Left renal pelvis (tissue), 4 donors: ENCODE measurements at places on chromosomes 2 and 18. TPM values are rescaled to one million over a fixed set of nuclear protein-coding genes. Genes with fewer than 3 reads are reported as not detected.

Gene GAD1
- 0.66 TPM for polyA plus RNA-seq

- no peak for DNase-seq
These were observed 39.2 kb downstream of the ABCG8 start for GRCh38 chr2:43877782-43878464.

Gene TUBA4B
- polyA plus RNA-seq = not detected

- no peak for DNase-seq
These were observed 160.1 kb downstream of the DYSF start for GRCh38 chr2:71613403-71613952.

DNA sequence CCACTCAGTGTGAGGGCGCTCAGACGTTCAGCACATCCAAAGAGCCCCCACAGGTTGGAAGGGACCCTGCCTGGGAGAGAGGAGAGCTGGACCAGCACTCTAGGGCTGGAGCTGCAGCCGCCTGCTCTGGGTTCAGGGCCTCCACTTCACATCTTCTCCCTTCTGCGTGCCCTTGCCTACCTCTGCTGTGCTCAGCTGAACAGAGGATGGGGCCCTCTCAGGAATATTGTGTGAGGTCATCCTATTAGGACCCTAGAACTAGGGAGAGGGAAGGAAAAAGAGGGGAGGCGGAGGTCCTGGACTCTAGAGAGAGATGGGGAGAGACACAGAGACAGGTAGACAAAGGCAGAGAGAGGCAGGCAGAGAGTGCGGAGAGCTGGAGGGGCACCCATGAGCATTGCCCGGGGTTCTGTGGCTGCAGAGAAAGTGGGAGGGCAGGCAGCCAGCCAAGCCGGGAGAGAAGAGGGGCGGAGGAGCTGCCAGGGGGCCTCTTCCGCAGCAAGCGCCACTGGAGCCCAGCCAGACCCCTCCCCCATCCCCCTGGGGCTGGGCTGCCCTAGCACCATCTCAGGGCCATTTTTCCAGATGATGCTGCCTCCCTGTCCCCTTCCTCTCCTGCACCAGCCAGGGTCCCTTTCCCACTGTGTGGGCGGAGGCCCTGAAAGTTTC lies 8.3 kb upstream of the TNS1 start:
- DNase-seq = no peak

DNA sequence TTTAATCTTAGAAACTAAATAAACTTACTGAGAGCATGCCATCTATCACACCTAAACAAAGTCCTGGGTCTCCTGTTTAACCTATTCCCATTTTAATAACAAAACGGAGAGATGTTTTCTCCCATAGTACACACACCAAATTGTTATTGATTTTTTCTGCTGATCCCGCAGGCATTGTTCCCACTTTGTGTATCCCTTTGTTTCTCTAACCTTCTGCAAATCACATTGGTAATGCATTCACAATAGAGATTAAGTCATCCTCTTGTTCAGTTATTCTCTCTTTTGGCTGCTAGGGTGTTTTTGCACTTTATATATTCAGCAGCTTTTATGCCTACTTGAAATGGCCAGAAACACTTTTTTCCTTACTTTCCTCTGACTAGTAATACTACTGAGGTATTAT lies 1071.9 kb upstream of the CDH2 start:
- no peak for DNase-seq

GRCh38 chr2:25821225-25822056 lies 56.8 kb downstream of the ASXL2 start:
- DNase-seq = no peak

Gene SLC8A1
- 66.4 TPM for polyA plus RNA-seq

DNA sequence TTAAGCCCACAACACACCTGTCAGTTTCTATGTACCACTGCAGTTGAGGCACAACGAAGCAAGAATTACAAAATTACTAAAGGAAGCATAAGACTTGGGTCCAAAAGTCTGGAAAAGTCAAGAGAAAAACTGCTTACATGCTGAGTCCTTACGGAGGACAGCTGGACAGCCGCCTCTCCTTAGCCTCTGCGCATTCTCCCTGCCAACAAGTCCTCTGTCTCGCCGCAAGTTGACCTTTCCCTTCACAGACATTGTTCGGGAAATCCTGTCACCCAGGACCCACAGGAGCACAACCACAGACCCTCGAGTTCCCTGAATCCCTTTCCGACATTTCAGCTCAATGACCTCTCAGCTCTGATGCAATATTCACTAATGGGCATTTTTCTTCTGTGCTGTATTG lies 525.4 kb upstream of the SALL3 start:
- DNase-seq = no peak

- no peak for DNase-seq
These were observed 71.1 kb downstream of the TMEM163 start for GRCh38 chr2:134647607-134648256.

Gene KCNF1
- 1.1 TPM for polyA plus RNA-seq

DNA sequence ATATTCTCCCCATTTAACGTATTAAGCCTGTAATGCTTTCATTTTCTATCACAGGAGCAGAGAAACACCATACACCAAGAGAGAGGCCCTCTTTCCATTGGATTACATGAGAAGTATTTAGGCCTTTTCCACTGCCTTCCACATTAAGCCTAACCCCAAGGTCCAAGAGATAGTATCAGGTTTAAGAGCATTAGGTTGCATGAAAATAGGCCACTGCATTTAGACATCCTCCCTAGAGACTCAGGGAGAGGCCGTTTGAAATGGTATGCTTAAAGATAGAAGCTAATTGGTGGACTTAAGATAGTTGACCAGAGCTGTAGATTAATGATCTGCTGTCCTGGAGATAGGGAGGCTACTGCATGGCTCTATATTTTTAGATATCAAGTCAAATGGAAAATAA lies 128.5 kb upstream of the PTPRM start:
- no peak for DNase-seq

GRCh38 chr2:66438891-66439811 lies 4.2 kb downstream of the MEIS1 start:
- DNase-seq = no peak

Gene SERPINB13
- not detected for polyA plus RNA-seq

Gene SLC30A3
- polyA plus RNA-seq = 6.8 TPM

- no peak for DNase-seq
These were observed 14.0 kb upstream of the HNMT start for GRCh38 chr2:137950238-137950637.

DNA sequence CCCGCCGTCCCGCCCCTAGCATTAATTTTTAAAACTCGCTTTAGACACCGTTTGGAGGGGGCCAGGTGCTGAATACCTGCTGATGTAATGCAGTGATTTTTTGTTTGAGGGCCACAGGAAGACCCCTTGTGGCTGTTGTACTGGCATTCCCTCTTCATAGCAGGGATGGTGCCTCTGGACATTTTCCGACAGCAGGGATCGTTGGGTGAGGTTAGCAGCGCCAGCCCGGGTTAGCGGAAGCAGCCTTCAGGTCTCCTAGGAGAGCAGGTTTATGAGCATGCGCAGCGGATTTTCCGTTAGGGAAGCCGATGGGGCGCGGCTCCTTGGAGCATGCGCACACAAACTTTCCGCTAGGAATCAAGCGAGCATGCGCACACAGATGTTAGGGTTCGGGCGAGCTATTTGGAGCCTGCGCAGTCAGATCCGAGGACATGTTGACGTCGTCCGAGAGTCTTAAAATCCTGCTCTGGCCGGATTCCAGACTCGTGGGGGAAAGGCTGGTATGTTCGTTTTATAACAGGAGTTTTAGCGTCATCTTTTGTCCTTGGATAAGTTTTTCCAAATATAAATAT lies 17.2 kb upstream of the C2orf74 start:
- peak; percentile 98 for DNase-seq

DNA sequence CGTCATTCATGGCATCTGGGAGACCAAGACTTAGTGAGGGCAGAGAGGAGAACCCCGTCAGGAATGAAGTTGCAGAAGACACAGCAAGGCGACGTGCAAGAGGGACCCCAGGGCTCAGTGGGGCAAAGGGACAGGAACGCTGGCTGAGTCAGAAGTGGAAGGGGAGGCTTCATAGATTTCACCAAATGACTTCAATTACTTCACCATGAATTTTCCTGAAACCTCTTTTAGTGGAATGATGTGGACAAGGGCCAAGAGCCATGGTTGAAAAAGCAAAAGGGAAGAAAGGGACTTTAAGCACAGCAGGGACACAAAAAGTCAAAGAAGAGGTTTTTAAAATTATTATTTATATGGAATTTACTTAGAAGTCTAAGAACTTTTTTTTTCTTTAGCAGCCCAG lies 141.6 kb upstream of the PID1 start:
- no peak for DNase-seq

DNA sequence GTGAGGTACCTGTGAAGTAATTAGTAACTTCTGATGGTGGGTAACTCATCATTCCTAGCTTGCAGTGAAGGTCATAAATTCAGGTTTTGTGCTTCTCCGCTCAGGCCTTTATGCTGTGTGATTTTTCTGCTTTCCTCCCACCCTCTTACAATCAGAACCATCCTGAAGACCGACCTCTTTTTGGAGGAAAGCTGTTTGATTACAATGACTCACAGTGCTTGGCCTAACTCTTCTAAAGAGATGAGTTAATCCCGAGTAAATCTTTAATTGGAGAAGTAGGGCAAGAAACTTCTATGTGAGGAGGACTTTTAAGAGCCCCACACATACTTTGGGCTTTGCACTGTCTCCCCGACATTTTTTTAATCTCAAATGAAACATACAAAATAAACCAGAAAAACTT lies 53.1 kb downstream of the TTC27 start:
- DNase-seq = no peak

- DNase-seq = no peak
These were observed at the start of gene KCNJ3 for GRCh38 chr2:154698296-154698720. TSS of gene KCNJ3 (plus strand) at chr2:154698695. CDS start at chr2:154698776, 81 bp downstream.

GRCh38 chr2:214774108-214774507 lies 35.4 kb downstream of the BARD1 start:
- no peak for DNase-seq

DNA sequence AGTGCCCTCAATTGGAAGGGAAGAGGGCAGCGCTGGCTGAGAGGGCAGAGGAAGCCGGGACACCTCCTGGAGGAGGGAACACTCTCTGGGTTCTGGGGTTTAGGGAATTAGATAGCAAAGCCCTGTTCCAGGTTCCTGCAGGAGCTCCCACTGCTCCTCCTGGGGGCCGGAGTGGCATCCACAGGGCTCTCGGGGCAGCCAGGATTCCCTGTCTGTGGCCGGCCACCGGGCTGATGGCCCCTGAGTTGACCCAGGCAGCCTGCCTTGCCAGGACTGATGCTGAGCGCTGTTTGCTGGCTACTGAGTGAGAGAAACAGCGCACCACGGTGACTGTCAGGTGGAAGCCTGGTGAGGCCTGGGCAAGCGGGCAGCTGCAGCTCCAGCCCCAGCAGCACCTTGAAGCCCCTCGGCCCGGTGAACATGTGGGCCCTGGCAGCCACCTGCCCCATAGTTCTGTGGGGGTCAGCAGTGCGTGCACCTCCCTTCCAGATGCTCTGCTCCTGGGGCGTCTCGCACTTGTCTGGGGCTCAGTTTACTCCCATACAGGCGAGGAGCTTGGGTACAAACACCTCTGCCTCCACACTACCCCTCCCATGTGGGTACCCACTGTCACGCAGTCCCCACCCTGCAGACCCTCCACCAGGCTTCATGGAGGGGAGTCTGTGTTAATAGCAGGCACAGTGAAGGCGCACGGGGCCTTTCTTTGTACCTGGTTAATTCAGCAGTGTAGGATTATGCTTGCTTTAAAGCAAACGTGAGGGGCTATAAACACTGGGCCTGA lies 7.7 kb upstream of the ALLC start:
- no peak for DNase-seq

Gene HOXD1
- 8.8 TPM for polyA plus RNA-seq

Gene HNMT
- polyA plus RNA-seq = 62.3 TPM

DNA sequence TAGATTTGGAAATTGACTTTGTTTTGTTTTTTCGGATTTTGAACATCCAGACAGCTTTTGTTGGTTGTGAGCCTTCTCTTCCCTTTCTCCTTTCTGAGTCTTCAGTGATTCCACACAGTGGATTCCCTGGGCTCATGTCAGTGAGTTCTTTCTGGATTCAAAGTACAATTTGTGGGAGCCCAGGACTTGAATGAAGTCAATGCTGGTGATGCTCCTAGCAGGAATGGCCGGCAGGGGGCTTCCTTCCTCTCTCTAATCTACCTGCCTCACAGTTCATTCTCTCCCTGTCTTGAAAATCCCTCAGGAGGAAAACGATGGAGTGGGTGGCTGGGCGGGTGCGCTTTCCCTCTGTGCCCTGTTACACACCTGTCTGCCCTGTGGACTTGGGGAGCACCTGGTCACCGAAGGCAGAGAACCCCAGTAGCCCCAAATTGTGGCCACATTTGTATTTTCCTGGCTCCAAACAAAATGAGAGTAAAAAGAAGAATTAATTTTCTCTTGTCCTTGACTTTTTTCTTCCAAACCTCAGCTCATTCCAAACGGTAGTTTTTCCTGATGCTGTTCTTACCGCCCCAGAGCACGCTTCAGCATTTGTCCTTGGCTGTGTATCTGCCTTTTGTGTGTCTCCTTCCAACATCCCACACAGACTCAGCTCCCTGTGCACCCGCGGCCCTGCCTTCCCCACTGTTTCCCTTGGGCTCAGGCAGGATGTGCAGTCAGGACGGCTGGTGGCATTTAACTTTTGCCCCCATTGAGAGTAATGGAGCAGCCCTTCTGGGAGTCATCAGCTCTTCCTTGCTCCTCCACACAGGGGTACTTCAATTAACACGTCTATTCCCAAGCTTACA lies 86.6 kb downstream of the MARCO start:
- no peak for DNase-seq

Gene CHST10
- 21.7 TPM for polyA plus RNA-seq

GRCh38 chr18:48116017-48116416 lies 185.6 kb upstream of the SMAD2 start:
- DNase-seq = no peak

DNA sequence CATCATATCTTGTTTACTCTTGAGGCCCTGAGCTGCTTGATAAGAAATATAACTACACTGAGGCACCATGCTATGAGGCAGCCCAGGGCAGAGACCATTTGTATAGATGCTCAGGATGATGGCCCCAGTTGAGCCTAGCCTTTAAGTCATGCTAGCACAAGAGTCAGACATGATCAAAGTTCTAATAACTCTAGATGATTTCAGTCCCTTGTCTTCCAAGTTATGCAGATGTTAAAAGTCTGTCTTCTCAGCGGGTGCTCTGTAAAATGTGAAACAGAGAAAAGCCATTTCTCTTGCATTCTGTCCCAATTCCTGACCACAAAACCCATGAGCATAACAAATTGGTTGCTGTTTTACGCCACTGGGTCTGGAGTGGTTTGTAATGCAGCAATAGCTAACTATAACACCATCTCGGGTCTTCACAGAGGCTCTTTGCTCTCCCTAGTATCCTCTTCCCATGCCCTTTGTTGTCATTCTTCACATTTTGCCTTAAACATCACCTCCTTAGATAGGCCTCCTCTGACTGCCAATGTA lies 49.6 kb downstream of the NXPH2 start:
- no peak for DNase-seq

DNA sequence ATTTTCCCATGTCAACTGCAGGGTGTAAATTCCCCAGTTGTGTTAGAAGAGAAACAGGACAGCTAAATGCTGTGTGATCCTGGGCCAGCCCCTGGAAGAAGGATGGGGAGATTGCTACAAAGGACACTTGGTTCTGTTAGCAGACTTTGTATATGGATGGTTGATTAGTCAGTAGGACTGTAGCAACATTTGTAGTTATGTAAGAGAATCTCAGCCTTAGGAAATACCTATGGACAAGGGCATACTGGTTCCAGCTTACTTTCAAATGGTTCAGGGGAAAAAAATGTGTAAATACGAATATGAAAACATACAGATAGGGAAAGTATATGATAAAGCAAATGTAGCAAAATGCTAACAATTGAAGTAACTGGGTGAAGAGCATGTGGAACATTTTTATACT lies 47.6 kb downstream of the GNAL start:
- no peak for DNase-seq

GRCh38 chr18:8948011-8948410 lies 154.5 kb upstream of the NDUFV2 start:
- no peak for DNase-seq
